ENCODE measurements at places on chromosomes 1 and 21.

GRCh38 chr1:228365271-228366061 is 41.2 kb downstream of the TRIM11 start:
- DNase-seq = no peak

DNA sequence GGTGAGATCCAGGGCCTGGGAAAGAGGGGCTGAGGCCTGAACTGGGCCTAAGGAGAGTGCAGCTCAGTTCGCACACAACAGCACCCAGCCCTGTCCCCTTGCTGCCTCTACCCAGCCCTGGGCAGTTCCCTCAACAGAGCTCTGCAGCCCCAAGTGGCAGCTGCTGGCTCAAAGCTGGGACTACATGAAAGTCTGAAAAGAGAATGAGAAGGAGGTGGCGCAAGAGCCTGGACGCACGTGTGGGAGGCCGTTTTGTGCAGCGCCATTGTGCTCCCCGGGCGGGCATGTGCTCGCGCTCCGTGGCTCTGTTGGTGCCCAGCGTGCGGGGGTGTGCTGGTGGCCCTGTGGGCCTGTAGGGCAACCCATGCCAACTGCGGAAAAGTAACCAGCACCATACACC is 10.3 kb downstream of the GPR37L1 start:
- DNase-seq = no peak

DNA sequence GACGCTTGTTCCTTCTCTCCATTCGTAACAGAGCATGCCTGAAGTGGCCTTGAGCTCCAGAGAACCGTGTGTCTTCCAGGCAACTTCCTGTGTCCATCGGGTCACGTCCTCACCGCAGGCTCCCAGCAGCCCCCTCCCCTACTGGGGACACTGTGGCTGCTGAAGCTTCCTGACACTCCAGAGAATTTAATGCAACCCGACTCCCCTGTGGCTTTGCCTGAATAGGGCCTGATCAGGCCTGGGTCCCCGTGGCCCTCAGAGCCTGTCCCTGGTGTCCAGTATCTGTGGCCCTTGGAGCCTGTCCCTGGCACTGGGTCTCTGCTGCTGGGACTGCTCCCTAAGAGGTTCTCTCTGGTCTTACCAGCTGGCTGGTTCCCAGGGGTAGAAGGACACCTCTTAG is 219.7 kb upstream of the VAMP3 start:
- DNase-seq = no peak

DNA sequence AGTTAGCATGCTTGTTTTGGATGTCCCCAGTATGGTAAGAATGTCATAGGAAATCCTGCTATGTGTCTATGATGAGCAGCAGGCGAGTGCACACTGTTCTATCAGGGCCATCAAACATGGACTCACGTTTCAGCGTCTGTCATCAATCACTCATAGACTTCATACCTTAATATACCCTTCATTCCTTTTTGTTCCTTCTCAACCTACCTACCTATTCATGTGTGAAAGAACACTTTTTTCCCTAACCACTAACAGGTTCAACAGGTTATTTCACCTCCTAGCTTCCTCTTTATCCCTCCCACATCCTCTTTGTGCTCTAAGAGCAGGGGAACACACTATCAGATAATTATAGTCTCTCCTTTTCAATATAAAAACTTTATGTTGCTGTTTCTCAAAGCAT is 300.6 kb downstream of the TM2D1 start:
- DNase-seq = no peak
